ENCODE measurements at places on chromosomes 7 and 10.

GRCh38 chr7:148461392-148462179 is 129.0 kb upstream of the C7orf33 start:
- no peak for DNase-seq

DNA sequence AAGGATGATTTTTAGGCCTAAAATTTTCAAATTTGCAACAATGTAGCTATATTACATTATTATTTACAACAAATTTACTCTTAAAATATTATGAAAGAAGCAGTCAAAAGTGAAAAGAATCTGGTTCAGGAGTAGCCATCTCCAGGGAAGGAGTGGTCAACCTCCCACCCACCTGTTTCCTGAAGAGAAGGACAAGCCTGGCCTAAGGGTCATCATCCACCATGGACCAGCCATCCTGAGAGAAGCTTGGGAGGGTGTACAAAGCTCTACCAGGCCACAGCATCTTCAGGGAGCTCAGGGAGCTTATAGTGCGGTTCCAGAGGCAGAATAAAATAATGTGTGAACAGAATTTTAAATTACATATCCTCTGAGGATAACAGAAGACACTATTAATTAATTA is 38.1 kb downstream of the COL1A2 start:
- no peak for DNase-seq

DNA sequence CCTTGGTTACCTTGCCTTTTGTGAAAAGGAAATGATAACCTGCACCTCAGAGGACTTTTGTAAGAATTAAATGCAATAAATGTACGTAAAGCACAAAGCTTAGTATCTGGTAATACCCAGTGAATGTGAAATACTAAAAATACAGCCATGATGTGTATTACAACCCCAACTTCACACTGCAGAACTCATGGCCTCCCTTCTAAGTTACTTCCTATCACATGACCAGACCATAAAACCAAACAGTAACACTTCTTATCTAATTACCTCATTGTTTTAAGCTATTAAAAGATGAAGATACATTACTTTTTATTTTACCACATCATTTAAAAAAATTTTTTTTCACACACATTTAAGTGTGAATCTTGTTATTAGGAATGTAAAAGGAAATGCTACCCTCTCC is 29.0 kb downstream of the VPS41 start:
- DNase-seq: no peak

DNA sequence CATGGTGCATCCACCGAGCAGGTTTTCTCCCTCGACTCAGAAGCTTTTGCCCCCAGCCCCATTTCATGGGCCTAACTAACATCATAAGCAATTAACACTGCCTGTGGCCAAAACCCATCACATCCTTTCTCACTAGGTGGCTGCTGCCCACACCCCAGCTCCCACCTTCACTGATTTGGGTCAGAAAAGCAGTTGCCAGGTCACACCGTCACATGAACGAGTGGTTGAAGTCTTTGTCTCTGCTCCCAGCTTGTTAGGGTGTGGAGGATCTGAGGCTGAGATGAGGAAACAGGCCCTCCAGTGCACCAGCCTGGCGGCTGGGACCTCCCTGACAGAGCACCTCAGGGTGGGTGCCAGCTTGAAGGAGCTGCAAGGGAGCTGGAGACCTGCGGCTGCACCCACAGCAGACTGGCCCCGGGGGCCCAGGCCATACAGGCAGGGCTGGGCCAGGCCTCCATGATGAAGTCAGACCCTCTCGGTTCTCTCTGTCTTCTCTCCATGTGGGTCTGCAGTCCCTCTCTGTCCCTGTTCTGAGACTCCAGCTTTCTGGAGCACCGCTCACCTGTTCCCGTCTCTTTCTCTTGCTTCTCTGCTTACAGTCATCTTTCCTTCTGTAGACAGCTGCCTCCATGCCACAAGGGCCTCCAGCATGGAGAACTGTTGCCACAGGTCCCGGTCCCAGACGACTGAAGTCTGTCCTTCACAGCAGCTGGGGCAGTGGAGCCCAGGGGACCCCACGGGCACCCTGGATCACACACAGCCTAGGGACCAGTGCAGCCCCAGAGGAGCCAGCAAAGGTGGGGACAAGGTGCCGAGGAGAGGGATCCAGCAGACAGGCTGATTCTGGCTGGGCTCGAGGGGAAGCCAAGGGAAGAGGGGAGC is 13.8 kb upstream of the INPP5A start:
- no peak for DNase-seq

DNA sequence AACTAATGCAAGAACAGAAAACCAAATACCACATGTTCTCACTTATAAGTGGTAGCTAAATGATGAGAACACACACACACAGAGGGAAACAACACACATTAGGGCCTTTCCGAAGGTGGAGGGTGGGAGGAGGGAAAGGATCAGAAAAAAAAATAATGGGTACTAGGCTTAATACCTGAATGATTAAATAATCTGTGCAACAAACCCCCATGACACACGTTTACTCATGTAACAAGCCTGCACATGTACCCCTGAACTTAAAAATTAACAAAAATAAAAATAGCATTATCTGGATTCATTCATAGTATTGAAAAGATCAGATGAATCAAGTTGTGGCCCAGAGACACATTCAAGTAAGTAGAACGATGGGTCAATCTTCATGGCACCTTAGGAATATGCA is 159.5 kb upstream of the POT1 start:
- DNase-seq: no peak

DNA sequence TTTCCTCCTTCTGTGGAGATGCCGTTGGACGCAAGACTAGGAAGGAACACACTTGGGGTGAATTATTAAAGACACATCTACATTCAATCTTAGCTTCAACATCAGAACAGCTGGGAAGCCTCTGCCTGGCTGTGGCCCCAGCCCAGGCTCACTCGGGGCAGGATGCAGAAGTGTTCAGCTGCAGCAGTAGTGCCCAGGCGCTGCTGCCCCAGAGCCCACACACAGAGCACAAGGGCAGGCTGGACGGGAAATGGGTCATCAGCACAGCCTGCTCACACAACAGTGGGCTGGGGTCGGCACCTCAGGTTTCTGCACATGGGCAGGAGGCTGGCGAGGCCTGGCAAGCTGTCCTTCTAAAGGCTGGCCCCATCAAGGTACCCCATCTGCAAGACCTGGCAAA is 42.5 kb downstream of the NOD1 start:
- no peak for DNase-seq

- DNase-seq: peak; percentile 27
These were observed 7.1 kb upstream of the ZNF117 start for GRCh38 chr7:64997927-64998391.

DNA sequence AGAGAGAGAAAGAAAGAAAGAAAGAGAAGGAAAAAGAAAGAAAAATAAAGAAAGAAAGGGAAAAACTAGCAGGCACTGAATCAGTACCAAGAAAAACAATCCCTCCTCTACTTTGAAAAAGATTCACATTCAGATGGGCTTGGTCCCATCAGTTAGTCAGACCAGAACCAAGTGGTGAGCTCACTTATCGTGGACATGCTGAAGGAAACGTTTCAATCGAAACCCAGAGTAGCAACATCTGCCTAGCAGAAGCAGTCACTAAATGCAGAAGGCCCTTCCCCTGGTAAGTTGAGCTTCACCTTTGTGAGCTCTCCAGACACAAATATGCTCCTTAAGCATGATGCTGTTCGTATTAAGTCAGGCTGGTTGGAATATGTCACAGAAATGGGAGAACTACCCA is 167.7 kb downstream of the TRIL start:
- no peak for DNase-seq

DNA sequence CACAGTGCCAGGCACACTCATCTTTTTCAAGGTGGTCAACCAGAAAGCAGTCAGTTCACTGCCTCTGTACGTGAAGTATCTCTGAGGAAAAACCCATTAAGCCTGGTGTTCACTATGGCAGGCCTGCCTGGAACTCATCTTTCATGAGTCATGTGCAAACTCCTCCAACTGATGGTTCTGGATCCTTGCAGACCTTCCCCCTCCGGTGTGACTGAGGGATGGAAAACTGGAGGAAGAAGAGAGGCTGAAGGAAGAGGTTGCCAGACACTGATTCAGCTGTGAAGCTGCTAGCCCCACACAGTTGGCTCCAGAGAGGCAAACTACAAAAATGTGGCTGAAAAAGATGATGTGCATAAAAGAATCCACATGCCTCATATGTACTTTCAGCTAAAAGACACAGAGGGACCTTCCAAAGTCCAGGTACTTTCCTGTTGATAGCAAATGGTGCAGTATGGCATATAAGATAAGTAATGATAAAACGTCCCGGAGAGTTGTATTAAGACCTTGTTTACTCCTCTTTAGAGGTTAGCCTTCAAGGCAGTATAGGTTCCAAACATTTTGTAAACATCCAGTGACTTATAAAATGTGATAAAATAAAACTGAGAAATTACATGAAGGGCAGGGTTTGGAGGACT is 2.7 kb downstream of the CYP3A5 start:
- DNase-seq: no peak

DNA sequence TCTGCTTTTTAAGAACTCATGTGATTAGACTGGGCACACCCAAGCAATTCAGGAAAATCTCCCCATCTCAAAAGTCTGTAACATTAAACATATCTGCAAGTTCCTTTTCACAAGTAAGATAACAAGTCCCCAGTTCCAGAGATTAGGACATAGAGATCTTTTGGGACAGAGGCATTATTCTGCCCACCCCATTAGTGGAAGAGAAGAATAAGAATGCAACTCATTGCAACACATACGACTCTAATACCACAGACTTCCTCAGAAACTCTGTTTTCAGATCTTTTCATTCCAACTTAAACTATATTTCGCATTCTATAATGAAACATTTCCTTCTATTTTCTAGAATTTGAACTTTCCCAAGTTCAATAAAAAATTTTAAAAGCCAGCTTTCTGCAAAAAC is 137.7 kb downstream of the SEMA3C start:
- DNase-seq: no peak

DNA sequence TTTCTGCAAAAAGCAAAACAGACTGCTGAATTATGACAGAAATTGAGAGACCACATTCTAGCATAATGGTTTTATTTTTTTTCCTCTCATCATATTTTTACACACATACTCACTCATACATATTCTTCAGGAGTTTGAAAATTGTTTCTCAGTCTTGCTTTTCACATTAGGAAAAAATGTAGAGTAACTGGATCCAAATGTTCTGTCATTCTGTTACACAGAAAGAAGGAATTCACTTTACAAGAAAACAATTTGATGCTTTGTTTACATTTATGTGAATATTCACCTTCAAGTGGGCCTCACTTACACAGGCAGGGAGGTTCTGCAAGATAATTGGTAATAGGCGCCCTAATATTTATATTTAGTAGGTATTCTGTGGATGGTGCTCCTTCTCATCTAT is 82.0 kb downstream of the ARL4A start:
- no peak for DNase-seq

DNA sequence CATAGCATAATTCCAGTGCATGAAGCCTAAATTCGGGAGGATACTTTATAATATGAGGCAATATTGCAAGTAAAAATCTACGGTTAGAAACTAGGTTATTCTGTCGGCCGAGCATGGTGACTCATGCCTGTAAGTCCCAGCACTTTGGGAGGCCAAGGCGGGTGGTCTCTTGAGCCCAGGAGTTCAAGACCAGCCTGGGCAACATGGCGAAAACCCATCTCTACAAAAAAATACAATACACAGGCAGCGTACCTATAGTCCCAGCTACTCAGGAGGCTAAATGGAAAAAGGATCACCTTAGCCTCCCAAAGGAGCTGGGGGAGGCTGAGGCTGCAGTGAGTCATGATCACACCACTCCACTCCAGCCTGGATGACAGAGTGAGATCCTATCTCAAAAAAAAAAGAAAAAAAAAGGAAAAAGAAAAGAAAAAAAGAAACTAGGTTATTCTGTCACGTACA is 14.2 kb downstream of the SKAP2 start:
- no peak for DNase-seq

DNA sequence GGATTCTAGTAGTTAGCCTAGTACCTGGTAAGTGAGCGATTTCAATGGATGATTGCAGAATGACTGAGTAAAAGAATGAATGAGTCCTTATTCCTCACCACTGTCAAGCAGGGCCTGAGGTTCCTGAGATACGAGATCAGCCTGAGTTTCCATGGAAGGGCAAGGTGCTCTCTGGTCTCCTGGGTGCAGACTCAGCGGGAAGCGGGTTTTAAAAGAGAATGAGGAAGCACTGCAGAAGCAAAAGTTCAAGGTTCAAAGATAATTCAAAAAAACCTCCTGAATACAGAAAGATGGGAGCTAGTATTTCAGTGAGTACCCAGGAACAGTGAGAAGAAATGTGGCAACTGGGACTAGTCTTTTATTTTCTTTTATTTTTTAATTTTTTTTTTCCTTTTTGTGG is 4.3 kb downstream of the ZNF3 start:
- DNase-seq: no peak

- no peak for DNase-seq
These were observed 235.5 kb downstream of the SEMA3E start for GRCh38 chr7:83413424-83413823.

DNA sequence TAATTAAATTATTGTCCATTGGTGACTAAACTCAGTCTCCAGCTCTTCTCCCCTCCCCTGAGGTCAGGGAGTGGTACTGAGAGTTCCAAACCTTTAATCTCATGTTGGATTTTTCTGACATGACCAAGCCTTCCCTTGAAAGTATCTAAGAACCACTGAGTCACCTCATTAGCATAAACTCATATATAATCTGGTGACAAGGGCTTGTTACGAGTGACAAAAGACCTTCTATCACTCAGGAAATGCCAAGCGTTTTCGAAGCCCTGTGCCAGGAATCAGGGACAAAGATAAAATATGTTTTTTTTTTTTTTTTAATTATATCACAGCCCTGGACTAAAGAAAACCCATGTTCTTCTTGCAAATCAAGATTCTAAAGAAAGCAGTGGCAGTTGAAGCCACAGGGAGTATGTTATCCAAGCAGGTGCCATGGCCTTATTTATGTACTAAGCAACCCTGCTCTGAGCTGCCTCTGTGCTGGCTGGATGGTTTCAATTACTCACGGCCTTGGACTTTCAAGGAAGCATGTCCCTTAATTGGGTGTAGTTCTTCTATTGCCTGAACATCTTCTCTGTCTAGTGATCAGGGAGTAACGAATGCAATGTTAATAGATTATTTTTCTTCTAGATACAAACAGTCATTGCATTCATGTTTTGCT is 169.0 kb upstream of the PRKCQ start:
- DNase-seq: peak; percentile 40

- DNase-seq: no peak
These were observed 2.5 kb upstream of the ATP5MF start for GRCh38 chr7:99468336-99468918.

GRCh38 chr7:134515569-134516468 is 11.5 kb upstream of the AKR1B10 start:
- DNase-seq: peak; percentile 75

DNA sequence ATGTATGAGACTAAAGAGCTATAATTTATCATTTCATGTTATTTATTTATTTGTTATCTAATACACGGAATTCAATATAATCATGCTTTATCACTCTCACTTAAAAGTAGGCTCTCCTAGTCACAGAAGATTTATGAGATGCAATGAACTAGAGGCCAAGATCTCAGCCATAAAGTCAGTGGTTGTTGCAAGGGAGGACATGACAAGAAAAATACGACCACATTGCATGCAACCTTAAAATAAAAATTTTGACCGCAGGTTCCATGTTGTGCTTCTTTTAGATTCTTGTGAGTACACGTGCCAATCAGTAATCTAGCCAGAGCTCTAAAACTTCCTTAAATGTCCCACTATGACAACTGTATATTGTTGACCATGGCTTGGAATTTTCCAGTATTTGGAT is 75.9 kb upstream of the SP8 start:
- no peak for DNase-seq
